ENCODE measurements at places on chromosomes 7 and 10. TPM values are rescaled to one million over a fixed set of nuclear protein-coding genes. Genes with fewer than 3 reads are reported as not detected.

The POMZP3 gene
- 7.8 TPM for total RNA-seq

The ENKUR gene
- total RNA-seq = not detected

The NCF1 gene
- 3.5 TPM for total RNA-seq

The GIMAP8 gene
- 11.0 TPM for total RNA-seq

The OR9A2 gene
- total RNA-seq = not detected

The CALHM1 gene
- total RNA-seq = not detected

The POU6F2 gene
- total RNA-seq = 0.44 TPM

The FGL2 gene
- 10.6 TPM for total RNA-seq

The FRG2B gene
- not detected for total RNA-seq

The KCNMA1 gene
- total RNA-seq = 1.8 TPM

The ZNF117 gene
- total RNA-seq = 3.2 TPM

The UCMA gene
- not detected for total RNA-seq

The INPP5F gene
- total RNA-seq = 4.9 TPM

The CHCHD1 gene
- total RNA-seq = 27.4 TPM

The PTPRE gene
- 13.8 TPM for total RNA-seq

The SPOCK2 gene
- 8.6 TPM for total RNA-seq

The PDE1C gene
- total RNA-seq = 207 TPM

The WDFY4 gene
- 1.5 TPM for total RNA-seq

The TCAF2 gene
- 0.22 TPM for total RNA-seq

The KCNIP2 gene
- total RNA-seq = 29.2 TPM

The CCDC172 gene
- not detected for total RNA-seq

The EBLN1 gene
- total RNA-seq = not detected

The TRPV6 gene
- not detected for total RNA-seq

The ODAD2 gene
- total RNA-seq = 0.58 TPM

The MAP3K8 gene
- 7.0 TPM for total RNA-seq

The SOSTDC1 gene
- total RNA-seq = 0.85 TPM

The DNAH11 gene
- total RNA-seq = 0.74 TPM

The GPR26 gene
- not detected for total RNA-seq

The CYP2C9 gene
- total RNA-seq = not detected

The HOXA5 gene
- total RNA-seq = not detected
